ENCODE measurements at places on chromosomes 6 and 20.

DNA sequence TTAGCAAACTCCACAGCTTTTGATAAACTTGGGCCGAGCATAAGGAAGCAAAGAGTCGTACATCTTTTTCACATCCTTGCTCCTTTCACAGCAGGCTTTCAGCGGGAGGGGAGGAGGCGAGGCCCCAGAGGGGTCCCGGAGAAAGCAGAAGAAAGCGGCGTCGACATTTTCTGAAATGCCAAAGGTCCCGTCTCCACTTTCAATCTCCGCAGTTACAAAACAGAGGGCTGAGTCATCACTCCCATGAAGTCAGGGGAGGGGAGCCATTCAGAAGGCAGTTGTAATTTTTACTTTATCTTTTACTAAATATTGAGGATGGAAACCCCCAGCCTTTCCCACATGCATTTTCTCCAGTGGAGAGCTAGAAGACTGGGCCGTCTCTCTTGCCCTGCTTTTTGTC lies 174.2 kb upstream of the THBS2 start:
- DNase-seq = no peak

DNA sequence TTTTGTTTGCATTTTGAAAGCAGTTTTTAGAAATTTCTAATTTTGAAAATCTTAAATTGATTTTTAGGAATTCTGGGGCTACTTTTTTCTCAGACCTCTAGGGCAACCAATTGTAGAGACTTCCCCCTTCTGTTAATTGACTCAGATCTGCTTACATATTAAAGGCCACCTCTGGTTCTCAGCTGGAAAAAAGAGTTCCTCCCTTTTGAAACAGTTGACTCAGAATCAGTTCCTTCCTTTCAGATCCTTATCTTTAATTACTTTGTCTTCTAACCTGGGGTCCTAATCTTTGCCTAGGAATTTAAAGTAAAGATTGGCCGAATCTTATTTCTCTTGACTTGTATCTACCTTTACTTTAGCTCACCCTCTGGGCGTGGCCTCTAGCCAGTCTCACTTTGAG lies 146.8 kb downstream of the LAMA2 start:
- no peak for DNase-seq

GRCh38 chr6:52663120-52663935 lies 7.6 kb upstream of the TMEM14A start:
- peak; percentile 75 for DNase-seq

GRCh38 chr6:150813993-150814359 lies 51.5 kb upstream of the MTHFD1L start:
- DNase-seq = peak; percentile 41

GRCh38 chr6:149248693-149249369 lies 68.7 kb upstream of the TAB2 start:
- peak; percentile 59 for DNase-seq

GRCh38 chr6:39835821-39836295 lies 43.7 kb downstream of the DAAM2 start:
- no peak for DNase-seq

- no peak for DNase-seq
These were observed 7.2 kb downstream of the MAP3K4 start for GRCh38 chr6:160998766-160999165.

GRCh38 chr20:44419131-44419844 lies 56.4 kb upstream of the TTPAL start:
- no peak for DNase-seq

- DNase-seq = no peak
These were observed 327.2 kb upstream of the CITED2 start for GRCh38 chr6:139701695-139702094.

- no peak for DNase-seq
These were observed 8.0 kb upstream of the ZBTB9 start for GRCh38 chr6:33446356-33446755.

- DNase-seq = peak; percentile 17
These were observed 336.0 kb downstream of the QKI start for GRCh38 chr6:163750431-163751031.

DNA sequence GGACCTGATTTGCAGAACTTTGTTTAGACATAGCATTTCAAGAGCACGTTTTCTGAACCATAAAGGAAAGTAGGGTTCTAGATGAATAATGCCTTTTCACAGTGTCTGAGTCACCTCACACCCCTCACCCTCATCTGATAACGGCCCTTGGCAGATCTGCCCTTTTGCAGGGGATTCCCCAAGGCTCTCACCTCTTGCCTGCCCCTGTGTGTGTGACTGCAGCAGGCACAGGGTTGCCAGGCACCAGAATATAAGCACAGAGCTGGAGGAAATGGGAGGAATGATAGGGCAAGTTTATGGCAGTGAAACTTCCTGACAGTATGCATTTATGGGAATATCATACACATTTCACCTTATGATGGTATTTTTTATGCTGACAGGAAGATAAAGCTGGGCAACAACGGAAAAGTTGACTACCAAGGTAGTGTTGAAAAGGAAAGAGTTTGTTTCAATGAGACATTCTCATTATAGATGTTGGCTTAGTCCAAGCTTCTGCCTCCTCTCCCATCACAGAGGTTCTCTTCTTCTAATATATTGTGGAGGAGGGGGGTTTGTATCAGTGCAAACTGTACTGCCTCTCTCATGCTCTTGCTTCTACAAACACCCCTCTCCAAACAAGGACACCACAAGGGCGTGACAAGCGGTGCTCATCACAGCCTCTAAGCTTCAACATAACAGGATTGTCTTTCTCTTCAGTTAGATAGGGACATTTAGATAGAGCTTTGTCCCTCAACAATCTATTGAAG lies 101.5 kb upstream of the BACH2 start:
- peak; percentile 94 for DNase-seq

- no peak for DNase-seq
These were observed 87.9 kb upstream of the BEND6 start for GRCh38 chr6:56866917-56867522.

- no peak for DNase-seq
These were observed 596.0 kb downstream of the EPM2A start for GRCh38 chr6:145139140-145139850.

DNA sequence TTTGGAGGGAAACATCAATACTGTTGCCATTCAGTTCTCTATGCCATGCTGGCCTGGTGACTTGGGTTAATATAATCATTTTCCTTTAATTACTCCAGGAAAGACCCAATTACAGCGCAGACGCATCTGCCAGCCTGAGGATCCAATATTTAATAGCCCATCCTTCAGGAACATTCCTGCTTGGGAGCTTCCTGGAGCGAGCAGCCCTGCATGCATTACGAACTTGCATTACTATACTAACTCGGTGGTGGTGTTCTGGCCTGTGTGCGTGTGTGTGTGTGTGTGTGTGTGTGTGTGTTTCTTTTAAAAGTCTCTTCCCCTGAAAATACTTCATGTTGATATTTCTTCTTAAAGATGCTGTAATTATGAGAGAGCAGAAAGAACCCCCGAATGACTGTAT lies 26.5 kb downstream of the PMEPA1 start:
- DNase-seq = no peak

GRCh38 chr6:29764422-29765196 lies 41.4 kb downstream of the HLA-F start:
- peak; percentile 34 for DNase-seq

DNA sequence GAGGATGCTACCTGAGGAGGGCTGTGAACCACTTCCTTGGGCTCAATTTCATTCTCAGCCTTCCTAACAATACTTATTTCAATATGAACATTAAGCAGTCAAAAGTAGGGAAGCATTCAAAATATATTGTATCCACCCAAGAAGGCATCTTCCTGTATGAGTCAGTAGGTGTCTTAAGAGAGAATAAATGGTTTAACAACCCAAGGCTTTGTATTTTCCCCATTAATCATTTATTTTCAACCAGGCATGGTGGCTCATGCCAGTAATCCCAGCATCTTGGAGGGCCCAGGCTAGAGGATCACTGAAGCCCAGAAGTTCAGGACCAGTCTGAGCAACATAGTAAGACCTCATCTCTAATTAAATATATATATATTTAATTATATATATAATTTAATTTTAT lies 74.5 kb upstream of the MARCKS start:
- no peak for DNase-seq

- no peak for DNase-seq
These were observed 76.7 kb upstream of the IYD start for GRCh38 chr6:150291968-150292710.

DNA sequence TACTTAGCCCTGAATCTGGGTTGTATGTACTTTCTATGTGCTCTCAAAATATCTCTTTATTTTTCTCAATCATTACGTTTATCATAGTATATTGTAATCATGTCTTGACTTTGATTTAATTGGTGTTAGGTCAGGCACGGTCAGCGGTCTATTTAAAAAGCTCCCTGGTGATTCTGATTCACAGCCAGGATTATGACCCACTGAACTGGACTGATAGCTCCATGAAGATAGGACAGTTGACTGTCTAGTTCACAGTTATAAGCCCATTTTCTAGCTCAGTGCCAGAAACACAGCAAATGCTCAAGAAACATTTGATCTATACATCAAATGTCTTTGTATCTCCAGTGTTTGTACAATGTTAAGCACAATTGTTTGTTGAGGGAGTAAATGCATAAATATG lies 111.5 kb upstream of the CCN2 start:
- DNase-seq = no peak

DNA sequence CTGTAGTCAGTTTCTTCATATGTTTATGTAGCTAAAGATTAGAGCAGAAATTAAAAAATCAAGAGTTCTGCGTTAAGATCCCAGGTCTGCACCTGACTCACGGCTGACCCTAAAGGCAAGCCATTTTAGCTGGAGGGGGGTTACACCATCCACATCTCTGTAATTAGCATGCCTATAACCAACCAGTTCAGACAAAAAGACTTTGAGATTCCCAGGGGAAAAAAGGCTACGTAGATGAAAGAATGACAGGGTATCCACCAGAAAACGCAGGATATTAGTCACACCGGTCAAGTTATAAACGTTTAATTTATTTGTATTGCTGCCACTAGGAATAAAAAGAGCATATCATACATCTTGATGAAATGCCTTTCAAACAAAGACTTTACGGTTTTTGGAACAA lies 299.1 kb downstream of the FOXC1 start:
- DNase-seq = no peak

DNA sequence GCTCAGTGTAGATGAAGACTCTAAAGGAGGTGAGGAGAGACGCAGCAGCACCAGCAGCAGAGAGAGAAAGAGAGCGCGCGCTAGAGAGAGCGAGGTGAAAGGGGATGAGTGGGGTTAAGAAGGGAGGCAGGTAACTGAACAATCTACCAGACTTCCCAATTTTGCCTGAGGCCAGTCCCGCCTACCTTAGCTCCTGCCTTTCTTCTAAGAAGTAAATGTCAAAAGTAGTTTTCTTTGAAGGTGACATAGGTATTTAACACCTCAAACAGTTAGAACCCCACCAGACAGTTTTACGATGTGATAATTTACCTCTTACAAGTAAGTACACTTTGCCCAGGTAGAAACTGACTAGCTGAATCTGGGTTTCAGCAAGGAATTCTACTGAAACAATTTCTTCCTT lies 132.0 kb upstream of the EEF1E1 start:
- DNase-seq = no peak

GRCh38 chr6:111411978-111412566 lies 70.9 kb downstream of the REV3L start:
- no peak for DNase-seq

GRCh38 chr6:26577720-26578072 lies 19.1 kb upstream of the ABT1 start:
- no peak for DNase-seq

- no peak for DNase-seq
These were observed 184.7 kb downstream of the MYLK4 start for GRCh38 chr6:2566048-2566447.

DNA sequence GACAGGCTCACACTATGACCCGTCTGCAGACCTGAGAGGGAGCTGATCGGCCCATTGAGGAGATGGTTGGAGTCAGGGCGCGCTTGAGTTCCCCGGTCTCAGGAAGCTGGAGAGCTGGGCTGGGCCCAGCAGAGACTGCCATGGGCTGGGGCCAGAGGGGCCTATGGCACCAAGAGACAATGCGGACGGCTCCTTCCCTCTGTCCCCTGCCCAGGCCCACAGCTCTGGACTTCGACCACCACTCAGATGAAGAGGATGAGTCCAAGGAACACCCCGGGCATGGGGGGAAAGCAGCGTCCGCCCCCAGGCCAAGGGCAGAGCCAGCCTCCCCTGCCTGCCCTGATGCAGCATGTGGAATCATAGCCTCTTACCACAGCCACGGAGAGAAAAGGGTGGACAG lies 40.2 kb upstream of the PHACTR3 start:
- DNase-seq = no peak

GRCh38 chr6:83431545-83432155 lies 799 bp upstream of the ME1 start:
- DNase-seq = no peak

GRCh38 chr6:11062715-11063114 lies 18.6 kb upstream of the ELOVL2 start:
- DNase-seq = no peak

DNA sequence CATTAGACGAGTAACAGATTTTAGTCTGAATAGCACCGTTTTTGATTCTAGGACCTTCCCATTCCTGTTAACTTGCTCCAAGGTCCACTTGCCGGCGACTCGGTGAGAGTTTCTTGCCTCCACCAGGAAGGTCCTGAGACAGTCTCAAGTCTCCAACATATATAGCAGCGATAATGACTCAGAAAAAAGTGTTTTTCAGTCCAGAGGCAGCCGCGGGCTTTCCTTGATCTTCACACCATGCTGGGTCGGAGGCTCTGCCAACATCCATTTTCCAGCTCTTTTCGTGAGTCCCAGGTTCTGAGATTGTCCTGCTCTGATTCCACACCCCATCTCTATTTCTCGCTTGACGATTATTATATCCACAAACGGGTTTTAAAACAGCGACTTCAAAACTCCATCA lies 170.5 kb downstream of the GPX5 start:
- no peak for DNase-seq

DNA sequence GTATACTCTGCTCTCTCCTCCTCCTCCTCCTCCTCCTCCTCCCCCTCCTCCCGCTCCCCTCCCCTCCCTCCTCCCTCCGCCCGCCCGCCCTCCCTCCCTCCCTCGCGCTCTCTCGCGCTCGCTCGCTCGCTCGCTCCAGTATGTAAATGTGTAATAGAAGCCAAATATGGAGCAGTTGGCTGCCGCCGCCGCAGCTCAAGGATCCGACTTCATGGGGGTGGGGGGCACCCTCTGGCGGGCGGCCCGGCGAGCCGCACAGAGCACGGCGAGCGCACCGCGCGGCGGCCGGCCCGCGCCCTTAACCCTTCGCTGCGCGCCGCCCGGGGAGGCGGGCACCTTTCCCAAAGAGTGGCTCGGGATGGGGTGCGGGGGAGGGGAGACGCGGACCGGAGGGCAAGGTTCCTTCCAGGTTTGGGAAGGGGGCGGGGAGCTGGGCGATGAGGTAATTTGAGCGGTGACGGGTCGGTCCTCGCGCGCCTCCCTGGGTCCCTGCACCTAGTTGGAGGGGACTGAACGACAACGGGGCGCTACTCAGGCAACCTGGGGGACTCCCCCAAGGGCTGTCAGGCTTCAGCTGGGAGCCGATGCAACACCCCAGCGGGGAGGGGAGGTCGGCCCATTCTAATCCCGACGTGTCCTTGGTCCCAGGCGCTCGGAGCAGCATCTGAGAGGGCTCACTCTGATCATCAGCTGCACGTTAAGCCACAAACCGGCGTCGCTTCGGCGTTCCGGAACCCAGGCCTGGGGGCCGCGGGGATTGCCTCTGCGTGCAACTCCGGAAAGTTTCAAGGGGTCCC lies 409 bp upstream of the ATXN1 start:
- DNase-seq = peak; percentile 92

- no peak for DNase-seq
These were observed 157.5 kb upstream of the PMEPA1 start for GRCh38 chr20:57867181-57867803.

- peak; percentile 85 for DNase-seq
These were observed 1.7 kb downstream of the UBE2V1 start for GRCh38 chr20:50111120-50111828.

GRCh38 chr6:75449630-75450206 lies 43.9 kb downstream of the FILIP1 start:
- DNase-seq = no peak

GRCh38 chr6:2961506-2961905 lies 9.9 kb downstream of the SERPINB6 start:
- no peak for DNase-seq
